ENCODE measurements at places on chromosomes 7 and 10.

DNA sequence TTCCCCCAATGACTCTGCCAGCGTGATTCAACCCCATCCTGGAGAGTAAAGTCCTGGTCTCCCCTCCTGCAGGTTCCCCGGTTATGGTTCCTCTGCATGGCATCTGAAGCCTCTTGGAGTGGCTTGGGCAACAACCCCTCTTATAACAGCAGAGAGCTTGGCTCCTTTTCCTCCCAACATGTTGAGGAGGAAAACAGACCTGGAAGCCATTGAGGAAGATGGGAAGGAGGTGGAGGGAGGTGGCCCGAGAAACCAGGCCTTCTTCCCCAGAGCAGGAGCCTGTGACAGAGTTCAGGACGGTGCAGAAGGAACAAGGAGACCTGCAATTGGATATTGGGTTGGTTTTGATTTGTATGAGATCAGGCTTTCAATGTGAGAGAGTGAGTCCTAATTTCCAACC lies 184.0 kb upstream of the ADCY1 start:
- DNase-seq, result no peak

GRCh38 chr10:77111611-77112550 lies 525.7 kb downstream of the KCNMA1 start:
- DNase-seq, result no peak

DNA sequence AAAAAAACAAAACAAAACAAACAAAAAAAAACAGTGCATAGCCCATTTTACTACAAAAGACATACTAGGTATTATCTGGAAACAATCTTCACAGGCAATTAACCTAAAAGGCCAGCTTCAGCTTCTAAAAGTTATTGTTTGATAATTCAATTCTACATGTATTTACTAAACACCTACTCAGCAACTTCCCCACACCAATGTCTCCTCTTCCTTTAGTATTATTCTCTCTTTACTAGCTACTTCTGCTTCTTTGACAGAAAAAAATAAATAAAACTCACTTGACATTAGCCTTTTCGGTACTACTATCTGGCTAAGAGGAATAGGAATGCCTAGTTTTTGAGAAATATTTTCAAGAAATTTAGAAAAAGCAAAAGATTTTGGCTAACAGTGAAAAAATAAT lies 2.8 kb downstream of the TM9SF3 start:
- DNase-seq, result no peak

GRCh38 chr7:16564023-16564380 lies 37.4 kb downstream of the LRRC72 start:
- no peak for DNase-seq

DNA sequence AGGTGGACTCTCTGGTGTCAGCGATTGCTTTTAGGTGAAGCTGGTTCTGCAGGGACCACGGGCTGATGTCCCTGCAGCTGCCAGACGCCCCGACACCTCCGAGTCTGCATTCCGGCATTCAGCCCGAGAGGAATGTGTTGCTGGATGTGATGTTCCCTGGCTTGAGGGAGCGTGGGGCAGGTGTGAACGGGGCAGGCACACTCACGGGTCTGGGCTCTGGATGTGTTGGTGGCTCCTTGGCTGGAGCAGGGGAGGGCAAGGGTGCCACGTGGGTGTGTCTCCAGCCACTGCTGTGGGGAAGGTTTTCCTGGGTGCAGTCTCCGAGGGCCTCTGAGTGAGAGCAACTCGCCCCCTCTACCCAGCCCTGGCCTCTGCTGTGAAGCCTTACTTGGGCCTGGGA lies 140.5 kb downstream of the CAMK1D start:
- DNase-seq, result no peak

GRCh38 chr10:59854571-59854970 lies 51.8 kb downstream of the CCDC6 start:
- DNase-seq, result no peak

GRCh38 chr7:129032017-129032416 lies 22.9 kb downstream of the TNPO3 start:
- no peak for DNase-seq

- no peak for DNase-seq
These were observed 301.6 kb downstream of the NRG3 start for GRCh38 chr10:82176587-82176986.
